ENCODE measurements at places on chromosomes 12 and 14.
A peak's percentile ranks its signal among the peaks of the same experiment; 100 is the strongest.

DNA sequence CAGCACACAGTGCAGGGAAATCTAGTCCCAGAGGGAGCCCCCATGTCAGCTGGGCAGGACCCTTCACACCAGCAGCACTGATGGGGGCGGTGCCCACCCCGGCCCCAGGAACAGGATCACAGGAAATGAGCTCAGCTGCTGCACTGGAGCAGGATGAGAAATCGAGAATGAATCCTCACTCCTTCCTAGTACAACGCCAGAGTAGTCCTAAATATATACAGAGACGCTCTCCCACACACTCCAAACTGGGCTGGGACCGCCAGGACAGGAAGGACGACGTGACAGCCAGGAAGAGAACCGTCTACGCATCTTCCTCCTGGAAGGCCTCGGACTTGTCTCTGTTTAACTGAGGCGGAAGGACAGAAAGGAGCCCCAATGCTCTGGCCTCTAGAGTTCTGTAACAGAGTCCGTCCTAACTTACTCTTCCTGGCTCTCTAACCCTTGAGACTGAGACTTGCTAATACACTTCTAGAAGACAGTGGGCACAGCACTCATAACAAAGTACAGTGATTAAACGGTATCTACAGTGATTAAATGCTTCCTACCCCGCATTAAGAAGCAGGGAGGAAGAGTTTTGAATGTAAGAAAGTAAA is 33.4 kb downstream of the CDC42BPB start:
- DNase-seq: no peak

DNA sequence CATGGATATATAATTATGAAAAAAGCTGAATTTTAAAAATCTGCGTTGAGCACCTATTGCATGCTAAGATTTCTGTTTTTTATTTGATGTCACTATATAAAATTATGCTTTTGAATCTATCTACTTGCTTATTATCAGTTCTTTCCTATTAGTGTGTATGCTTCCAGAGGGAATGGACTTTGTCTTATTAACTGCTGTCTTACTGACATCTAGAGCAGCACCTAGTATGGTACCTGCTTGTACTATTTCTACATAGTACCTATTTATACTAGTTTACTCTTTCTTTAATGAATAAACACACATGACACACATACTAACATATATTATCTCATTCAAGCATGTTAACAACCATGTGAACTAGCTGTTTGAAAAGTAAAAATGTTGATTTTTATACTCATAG is 38.6 kb upstream of the PIK3C2G start:
- no peak for DNase-seq

- no peak for DNase-seq
Observed at GRCh38 chr12:20030826-20031225, 337.5 kb upstream of the PDE3A start.

DNA sequence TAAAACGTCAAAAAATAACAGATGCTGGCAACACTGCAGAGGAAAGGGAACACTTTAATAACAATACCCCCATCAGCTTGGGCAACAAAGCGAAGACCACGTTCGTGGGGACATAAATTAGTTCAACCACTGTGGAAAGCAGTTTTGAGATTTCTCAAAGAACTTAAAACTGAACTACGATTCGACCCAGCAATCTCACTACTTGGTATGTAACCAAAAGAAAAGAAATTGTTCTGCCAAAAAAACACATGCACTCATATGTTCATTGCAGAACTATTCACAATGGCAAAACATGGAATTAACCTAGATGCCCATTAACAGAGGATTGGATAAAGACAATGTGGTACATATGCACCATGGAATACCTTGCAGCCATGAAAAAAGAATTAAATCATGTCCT is 81.2 kb upstream of the RAP1B start:
- no peak for DNase-seq

GRCh38 chr12:119936705-119937311 is 52.2 kb upstream of the BICDL1 start:
- no peak for DNase-seq

- DNase-seq: peak; percentile 95
Observed at GRCh38 chr12:89708565-89709156, at the start of gene ATP2B1. Gene ATP2B1, minus strand, starts transcription at chr12:89708838. Its CDS starts 52,952 bp downstream, at chr12:89655886.

GRCh38 chr14:61611880-61612630 is 83.3 kb upstream of the HIF1A start:
- no peak for DNase-seq

- no peak for DNase-seq
Observed at GRCh38 chr12:130086248-130086647, 76.0 kb upstream of the FZD10 start.
